ENCODE measurements at places on chromosomes 5 and 9.

GRCh38 chr5:140111859-140112551 is 1.9 kb upstream of the PURA start:
- peak overlapping the region; percentile 88 for H3K4me3 ChIP-seq
- peaks cover 5% of the 10 kb centered on the region for H3K4me1 ChIP-seq
- no peaks in the 10 kb centered on the region for H3K36me3 ChIP-seq
- DNase-seq, result no peak
- peaks cover 26% of the 10 kb centered on the region for H3K27me3 ChIP-seq
- no peak overlapping the region for H3K27ac ChIP-seq

- H3K27ac ChIP-seq, result no peak overlapping the region
- H3K27me3 ChIP-seq, result no peaks in the 10 kb centered on the region
- no peak overlapping the region for H3K4me3 ChIP-seq
- DNase-seq, result no peak
Observed at GRCh38 chr9:70135176-70135575, 91.5 kb downstream of the MAMDC2 start.

DNA sequence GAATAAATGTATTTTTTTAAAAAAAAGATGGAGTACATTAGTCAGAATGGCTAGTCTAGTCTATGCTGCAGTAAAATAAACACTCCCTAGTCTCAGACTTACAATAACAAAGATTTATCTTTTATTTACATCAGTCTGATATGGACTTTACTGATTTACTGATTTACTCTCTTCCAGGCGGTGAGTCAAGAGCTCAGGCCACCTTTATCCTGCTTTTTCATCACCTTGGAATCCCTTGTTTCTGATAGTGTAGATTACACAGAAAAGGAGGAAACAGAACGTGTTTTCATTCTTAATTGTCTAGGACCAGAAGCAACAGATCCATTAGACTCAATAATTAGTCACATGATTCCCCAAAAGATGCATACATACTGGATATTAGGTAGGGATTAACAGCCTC is 290.1 kb upstream of the TRPC7 start:
- no peaks in the 10 kb centered on the region for H3K27me3 ChIP-seq
- no peaks in the 10 kb centered on the region for H3K4me1 ChIP-seq
- H3K27ac ChIP-seq, result no peak overlapping the region
- no peaks in the 10 kb centered on the region for H3K36me3 ChIP-seq

- H3K27me3 ChIP-seq, result no peaks in the 10 kb centered on the region
- H3K36me3 ChIP-seq, result no peaks in the 10 kb centered on the region
- H3K4me1 ChIP-seq, result no peaks in the 10 kb centered on the region
Observed at GRCh38 chr9:110997847-110998246, 40.4 kb downstream of the LPAR1 start.

GRCh38 chr9:15353892-15354291 is 46.9 kb upstream of the TTC39B start:
- H3K27me3 ChIP-seq, result no peaks in the 10 kb centered on the region
- H3K4me3 ChIP-seq, result no peak overlapping the region
- no peak overlapping the region for H3K27ac ChIP-seq
- DNase-seq, result no peak
